Common myeloid progenitor, CD34-positive (primary cell): ENCODE measurements at places on chromosomes 5 and 9.

GRCh38 chr5:125023673-125024072 is 277.2 kb upstream of the ZNF608 start:
- no peak for DNase-seq

DNA sequence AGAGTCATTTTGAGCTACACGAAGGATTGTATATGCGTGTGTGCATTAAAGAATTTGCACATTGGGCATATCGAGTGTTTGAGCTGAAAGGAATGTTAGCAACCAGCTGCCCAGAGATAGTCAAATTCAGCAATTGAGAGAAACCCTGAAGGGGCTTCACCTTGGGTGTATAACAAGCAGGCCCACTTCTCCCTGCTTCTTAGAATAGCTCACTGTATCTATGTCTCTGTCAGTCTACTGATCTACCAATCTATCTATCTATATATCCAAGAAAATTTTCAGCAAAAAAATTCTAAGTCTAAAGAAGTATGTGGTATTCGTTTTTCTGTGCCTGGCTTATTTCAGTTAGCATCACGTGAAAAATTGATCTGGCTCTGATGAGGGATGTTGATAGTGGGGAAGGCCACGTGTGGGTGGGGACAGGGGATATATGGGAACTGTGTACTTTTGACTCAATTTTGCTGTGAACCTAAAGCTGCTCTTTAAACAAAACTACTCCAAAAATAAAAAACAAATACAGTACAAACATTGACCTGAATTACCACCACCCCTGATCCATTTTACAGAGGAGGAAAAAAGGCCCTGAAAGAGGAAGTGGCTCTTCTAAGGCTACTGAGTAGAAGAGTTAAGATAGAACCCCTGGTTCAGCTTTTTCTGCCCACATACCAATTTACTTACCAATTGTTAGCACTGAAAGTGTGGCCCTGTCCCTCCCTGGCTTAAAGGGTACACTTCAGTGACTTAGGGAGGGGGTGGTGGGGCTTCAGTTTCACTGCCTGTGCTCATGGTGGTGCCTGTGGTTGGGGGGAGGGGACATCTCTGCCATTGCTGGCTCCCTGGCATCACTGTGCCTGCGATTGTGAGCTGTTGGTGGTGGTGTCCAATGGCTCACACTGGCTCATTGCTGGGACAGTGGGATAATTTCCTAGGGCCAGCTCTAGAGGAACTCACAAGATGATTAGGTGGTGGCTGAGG is 141.8 kb downstream of the DOCK2 start:
- DNase-seq: no peak

GRCh38 chr9:32882705-32883104 is 99.4 kb downstream of the TMEM215 start:
- DNase-seq: no peak

DNA sequence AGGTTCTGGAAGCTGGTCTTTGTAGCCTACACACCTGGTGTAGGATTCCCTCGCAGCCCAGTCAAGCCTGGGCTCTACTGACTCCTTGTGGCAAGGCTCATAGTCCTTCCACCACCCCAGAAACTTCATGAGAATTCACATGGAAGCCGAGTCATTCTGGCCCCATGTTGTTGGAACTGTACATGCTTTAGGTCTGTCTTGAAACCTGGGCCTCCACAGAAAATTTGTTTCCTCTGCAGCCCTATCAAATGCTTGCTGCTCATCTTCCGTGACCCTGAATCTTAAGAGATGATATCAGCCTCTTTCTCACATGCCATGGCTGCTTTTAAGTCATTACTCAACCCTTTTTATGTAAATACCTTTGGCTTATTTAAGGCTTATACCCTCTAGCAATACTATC is 113.4 kb upstream of the GRHPR start:
- peak; percentile 42 for DNase-seq

DNA sequence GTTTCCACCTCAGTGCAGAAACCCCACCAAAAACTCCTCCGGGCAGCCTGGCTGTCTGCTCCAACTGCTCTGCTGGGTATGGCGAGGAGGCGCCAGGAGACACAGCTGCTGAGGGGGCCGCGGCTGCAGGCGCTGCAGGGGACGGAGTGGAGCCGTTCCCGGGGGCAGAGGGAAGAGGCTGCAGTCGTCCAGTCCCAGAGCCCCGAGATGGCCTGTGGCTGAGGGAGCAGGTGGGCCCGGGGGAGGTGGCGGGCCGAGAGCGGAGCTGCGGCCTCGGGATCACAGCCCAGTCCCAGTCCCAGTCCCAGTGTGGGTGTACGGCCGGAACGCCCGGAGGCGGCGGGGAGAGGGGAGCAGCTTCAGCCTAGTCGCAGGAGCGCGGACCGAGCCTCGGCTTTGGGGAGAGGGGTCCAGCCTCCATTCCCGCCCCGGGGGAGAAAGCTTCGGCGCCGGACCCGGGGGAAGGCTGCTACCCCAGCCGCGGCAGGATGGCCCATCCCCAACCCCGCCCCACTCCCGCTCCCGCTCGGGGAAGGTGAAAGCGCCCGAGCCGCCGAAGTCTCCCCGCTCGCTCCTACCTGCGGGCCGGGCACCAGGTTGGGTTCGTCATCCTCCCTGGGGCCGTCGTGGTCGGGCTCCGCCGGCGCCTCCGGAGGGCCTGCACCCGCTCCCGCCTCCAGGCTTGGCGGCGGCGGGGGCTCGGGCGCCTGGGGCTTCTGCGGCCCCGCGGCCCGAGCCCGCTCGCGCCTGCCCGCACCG is 513 bp downstream of the FAM193B start:
- DNase-seq: peak; percentile 14

DNA sequence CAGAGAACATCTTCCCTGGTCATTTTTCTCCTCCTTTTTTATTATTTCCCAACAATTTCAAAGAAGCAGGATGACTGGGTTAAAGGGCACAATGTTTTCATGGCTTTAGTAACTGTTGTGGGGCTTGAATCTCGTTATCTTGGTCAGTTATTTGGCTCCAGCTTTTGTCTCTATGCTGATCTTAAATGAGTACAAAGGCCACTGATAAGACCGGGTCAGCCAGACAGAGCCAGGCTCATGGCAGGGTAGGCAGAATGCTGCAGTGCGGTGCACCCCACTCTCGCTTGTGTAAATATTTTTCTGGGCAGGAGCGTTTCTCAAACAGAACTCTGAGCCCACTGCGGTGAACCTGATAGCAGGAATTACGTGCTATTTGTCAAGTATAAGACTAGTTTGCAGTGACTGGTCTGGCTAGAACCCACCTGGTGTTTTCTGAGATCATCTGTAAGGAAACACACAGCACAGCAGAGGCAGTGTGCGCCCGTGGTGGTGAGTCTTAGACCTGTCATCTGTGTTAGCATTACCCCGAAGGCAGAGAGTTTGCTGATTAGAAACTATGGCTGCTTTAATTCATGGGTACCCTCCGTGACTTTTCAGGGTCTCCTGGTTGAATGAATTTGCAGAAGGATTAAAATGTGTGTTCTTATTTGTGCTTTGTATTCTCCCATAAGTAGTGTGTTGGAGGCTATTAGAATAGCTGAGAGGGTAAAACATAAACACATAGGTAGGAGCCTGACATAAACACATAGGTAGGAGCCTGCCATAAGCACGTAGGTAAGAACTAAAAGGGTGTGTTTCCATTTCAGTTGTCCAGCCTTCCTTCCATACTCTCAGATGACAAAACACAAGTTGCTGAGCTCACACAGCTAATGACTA is 158.6 kb upstream of the DMRT1 start:
- no peak for DNase-seq

GRCh38 chr9:106878934-106879333 is 16.0 kb downstream of the ZNF462 start:
- DNase-seq: no peak

DNA sequence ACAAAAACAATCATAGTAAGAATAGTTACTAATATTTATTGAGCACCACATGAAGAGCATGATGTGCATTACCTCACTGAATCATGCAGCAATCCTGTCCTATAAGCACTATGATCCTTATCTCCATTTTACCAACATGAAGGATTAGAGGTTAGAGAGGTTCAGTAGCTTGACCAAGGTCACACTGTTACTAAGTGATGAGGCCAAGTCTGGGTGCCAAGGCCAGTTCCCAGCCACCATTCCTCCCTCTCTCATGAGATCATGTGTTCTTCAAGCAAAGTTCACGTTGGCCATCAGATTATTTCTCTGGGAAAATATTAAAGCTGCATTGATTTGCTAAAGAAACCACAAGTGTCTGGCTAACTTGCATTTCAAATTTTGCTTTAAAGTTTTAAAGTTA is 31.0 kb downstream of the PDE8B start:
- DNase-seq: no peak

GRCh38 chr9:104611213-104611612 is 5.8 kb upstream of the OR13C2 start:
- DNase-seq: no peak
